ENCODE measurements at places on chromosomes 12 and 14. TPM values are rescaled to one million over a fixed set of nuclear protein-coding genes. Genes with fewer than 3 reads are reported as not detected.

- DNase-seq = no peak
These were observed 420 bp upstream of the OTUB2 start for GRCh38 chr14:94025720-94026119.

DNA sequence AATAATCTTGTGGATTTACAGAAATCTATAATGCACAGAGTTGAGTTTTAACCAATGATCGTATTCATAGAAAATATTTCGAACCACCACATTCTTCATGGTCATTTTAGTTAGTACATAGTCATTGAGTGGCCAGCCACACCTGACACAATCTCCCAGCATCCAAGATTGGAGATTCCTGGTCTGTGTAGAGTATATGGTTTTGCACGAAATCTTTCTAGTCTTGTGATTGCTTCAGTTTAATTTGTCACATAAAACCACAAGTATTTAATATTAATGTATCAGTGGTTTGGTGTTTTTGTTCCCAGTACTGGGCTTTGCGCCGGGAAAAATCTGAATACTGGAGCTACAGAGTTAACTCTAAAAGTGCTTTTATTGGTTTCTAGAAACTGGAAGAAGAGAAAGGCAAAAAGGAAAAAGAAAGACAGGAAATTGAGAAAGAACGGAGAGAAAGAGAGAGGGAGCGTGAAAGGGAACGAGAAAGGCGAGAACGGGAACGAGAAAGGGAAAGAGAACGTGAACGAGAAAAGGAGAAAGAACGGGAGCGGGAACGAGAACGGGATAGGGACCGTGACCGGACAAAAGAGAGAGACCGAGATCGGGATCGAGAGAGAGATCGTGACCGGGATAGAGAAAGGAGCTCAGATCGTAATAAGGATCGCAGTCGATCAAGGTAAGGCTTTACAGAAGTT lies 33.4 kb upstream of the PSEN1 start:
- no peak for DNase-seq

DNA sequence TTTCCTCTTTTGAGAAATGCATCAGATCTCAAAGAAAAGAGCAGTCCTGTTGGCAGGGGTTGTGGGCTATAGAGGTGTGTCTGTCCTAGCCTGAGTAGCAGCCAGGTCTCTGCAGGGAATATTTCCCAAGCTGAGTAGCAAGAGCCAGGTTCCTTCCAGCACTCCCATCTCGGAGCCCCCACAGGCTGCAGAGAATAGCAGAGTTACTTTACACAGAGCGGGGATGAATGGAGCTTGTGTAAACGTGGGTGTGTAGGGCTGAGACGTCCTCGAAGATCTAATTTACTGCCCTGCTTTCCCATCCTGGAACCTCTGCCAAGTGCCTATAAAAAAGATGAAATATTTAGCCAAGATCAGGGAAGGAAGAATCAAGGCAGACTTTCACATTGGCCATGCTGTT lies 156.6 kb downstream of the TSPAN9 start:
- DNase-seq = no peak

DNA sequence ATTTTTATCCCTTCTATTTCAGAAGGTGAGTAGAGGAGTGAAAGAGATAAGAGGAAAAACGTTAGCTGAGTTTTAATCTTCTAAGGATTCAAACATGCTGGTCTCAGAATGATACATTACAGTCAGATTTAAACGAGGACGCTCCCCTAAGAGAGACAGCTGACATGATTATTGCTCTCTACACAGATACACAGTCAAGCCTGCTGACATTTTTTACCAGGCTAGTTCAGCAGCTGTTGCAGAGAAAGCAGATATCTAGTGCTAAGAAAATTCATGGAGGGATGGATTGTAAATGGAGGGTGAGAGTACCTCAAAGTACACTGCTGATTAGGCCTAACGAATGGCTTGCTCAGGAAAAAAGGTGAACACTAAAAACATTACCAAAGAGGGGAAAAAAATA lies 31.9 kb upstream of the SOS2 start:
- DNase-seq = no peak

DNA sequence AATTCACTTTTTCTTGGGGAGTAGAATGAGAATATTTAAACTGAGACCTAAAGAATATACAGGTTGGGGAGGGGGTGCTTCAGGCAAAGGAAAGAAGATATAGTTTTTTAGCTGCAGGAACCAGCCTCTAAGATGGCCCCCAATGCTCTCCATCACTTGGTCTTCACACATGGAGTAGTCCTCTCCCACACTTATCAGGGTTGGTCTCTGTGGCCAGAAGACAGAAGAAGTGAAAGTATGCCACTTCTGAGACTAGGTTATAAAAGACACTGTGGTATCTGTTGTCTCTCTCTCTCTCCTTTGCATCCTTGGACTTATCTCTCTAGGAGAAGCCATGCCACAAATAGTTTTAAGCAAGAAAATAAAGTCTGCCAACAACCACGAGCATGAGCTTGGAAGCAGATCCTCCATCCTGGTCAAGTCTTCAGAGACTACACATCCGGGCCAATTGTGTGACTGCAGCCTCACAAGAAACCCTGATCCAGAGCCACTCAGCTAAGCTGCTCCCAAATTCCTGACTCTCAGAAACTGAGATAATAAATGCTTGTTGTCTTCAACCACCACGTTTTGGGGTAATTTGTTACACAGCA lies 18.0 kb downstream of the PUS7L start:
- no peak for DNase-seq

GRCh38 chr12:51593539-51593938 lies 2.5 kb downstream of the SCN8A start:
- peak; percentile 19 for DNase-seq

GRCh38 chr12:15684896-15685658 lies 104.1 kb downstream of the EPS8 start:
- no peak for DNase-seq

- DNase-seq = no peak
These were observed 17.6 kb upstream of the A2M start for GRCh38 chr12:9133216-9133916.

The RASSF9 gene
- polyA plus RNA-seq = 2.5 TPM

The STRAP gene
- 116 TPM for polyA plus RNA-seq

The SERPINA3 gene
- not detected for polyA plus RNA-seq

The FZD10 gene
- 17.3 TPM for polyA plus RNA-seq
